ENCODE measurements at places on chromosomes 12 and 14. TPM values are rescaled to one million over a fixed set of nuclear protein-coding genes. Genes with fewer than 3 reads are reported as not detected.

GRCh38 chr12:118840399-118840798 lies 140.9 kb upstream of the SRRM4 start:
- DNase-seq: no peak

DNA sequence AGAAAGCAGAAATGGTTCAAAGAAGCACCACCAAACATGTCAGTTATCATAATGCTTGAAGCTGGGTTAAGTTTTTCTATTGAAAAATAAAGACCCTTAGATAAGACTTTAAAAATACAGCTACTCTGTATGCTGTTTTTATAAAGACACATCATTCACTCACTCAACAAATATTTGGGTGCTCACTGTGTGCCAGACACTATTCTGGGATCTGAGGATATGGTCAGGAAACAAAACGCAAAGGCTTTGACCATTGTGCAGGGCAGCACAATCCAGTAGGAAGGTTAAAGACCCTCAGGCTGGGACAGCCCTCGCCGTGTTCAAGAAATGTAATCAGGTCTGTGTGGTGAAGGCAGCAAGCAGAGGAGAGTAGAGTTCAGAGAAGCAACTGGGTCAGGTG lies 38.0 kb upstream of the DPY19L2 start:
- DNase-seq: no peak

- DNase-seq: no peak
These were observed 926 bp downstream of the HRK start for GRCh38 chr12:116880213-116880816.

GRCh38 chr12:115088328-115088994 lies 404.5 kb upstream of the TBX3 start:
- DNase-seq: no peak

DNA sequence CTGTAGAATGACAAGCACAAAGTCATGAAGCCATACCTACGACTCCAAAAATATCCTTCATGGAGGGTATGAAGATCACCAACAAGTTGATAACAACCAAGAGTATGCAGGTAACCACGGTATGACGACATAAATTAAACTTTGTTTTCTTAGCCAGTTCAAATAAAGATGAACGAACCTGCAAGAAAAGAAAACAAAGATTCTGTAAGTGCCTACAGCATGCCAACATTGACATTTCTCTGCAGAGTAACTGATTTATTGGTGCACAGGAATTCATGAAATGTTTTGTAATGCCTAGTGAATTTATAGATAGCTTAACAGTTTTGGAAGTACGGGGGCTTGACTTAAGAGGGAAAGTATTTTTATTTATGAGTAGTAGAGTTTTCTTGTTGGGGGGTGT lies 71.0 kb downstream of the SLC38A1 start:
- DNase-seq: no peak

DNA sequence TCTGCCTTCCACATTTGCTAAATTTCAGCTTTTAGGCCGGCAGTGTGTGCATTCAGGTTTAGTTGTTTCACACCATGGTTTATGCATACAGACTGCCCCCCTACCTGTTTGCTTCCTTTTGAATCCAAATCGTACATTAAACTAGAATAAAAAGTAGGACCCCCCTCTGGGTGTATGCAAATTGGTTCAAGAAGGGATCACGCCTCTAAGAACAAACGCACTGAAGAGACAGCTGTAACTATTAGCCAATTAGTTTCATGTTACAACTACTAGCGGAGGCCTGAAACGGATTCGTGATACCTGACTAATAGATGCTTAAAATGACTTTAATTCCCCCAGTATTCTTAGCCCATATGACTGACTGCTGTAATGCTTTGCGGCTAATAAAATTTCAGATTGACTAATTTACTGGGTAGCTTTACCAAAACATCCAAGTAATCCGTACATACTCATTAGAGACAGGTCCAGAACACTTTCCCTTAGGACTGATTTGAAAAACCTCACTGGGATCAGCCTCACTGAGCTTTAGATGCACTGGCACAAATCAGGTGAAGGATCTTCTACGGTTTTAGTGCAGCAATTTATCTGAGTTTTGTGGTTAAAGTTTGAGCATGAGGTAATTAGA lies 411.8 kb downstream of the NPAS3 start:
- no peak for DNase-seq

DNA sequence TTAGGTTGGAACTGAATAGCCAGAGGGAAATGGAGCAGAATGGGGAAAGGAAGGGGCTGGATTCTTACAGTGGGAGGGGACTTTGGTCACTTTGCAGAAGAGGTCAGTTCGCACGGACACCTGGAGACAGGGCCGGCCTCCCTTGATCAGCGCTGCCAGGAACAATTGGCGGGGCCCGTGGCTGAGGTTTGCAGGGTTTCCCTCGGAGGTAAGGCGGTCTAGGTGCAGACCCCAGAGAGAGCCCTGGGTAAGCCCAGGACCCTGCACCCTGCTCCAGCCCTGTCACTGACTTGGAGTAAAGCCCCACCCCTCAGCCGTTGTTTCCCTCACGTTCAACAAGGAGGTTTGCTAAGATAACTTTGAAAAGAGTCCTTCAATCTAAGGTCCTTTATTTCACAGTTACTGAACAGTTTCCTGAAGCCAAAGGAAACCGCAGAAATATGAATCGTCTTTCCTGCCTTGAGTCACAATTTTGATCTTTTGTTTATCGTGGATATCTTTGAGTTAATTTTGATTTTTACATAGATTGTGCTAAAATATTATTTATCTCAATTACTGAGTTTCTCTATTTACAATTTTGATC lies 231.4 kb upstream of the RTL1 start:
- no peak for DNase-seq

DNA sequence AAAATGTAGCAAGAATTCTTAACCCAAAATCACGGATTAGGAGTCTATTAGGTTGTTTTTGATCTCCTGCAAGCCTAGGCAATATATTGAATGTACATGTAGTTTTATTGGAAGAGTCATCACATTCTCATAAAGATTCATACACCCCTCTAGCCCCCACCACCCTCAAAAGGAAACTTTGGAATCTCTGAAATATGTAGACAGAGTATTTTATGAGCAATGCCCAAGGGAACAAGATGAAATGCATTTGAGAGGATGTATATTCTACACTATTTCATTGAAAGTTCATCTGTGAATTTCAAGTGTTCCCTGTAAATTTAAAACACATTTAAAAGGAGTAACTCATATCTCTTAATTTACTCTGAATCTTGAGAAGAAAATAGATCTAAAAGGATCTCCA lies 103.7 kb downstream of the SYT1 start:
- DNase-seq: no peak

DNA sequence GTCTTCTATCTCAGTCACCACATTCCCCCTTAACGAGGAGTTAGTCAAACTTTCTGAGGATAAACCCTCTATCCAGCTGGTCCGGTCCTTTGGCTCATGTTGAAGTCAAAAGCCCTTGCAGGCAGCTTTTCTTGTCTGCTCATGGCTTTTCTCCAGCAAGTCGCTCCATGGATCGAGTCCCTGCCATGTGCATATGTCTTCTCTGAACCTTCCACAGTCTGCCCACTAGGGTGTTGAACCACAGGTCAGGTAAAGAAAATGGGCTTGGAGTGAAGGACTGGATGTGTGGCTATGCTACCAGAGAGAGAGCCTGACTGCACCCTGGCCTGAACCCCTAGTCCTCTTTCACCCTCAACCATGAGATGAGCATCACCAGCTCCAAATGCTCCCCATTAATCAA lies 22.8 kb downstream of the C14orf132 start:
- no peak for DNase-seq

- no peak for DNase-seq
These were observed 3.9 kb downstream of the STAC3 start for GRCh38 chr12:57247041-57247440.

GRCh38 chr12:76337583-76337982 lies 10.6 kb downstream of the BBS10 start:
- DNase-seq: no peak

- no peak for DNase-seq
These were observed 57.4 kb downstream of the SPPL3 start for GRCh38 chr12:120846721-120847120.

DNA sequence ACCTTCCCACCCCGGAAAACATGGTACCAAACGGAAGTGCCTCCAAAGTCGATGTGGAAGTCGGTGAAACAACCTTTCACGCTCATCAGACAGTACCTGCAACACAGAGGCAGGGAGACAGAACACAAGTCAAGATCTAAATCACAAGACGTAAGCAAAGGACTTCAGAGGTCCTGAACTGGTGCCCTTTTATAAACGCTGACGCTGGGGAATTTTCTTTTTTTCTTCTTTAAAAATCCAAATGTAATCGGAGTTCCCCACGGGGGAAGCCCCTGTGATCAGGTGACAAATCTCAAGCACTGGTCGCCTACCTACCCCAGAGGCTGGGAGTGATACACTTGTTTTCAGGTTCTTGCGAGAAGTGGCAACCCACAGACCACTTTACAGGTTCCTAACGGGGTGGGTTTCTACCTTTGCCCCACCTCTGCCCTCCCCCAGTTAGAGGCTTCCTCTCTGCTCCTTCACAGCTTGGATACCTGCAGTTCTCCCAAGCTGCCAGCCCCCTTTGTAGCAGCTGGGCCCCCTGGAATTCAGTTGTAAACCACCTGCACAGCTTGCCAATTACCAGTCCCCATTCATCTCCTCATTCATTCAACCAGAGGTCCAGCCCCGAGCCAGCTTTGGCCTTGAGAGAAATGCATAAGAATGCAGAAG lies 46.2 kb downstream of the KDM2B start:
- no peak for DNase-seq

DNA sequence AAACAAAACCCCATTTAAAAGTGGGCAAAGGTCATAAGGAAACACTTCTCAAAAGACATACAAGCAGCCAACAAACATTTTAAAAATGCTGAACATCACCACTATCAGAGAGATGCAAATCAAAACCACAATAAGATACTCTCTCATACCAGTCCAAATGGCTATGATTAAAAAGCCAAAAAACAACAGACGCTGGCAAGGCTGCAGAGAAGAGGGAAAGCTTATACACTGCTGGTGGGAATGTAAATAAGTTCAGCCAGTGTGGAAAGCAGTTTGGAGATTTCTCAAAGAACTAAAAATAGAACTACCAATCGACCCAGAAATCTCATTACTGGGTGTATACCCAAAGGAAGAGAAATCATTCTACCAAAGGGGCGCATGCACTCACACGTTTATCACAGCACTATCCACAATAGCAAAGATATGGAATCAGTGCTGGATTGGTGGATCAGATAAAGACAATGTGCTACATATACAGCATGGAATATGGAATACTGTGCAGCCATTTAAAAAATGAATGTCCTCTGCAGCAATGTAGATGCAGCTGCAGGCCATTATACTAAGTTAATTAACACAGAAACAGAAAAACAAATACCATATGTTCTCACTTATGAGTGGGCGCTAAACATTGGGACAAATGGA lies 102.1 kb upstream of the DAAM1 start:
- DNase-seq: no peak

- DNase-seq: no peak
These were observed 375.3 kb upstream of the KITLG start for GRCh38 chr12:88955531-88955930.

DNA sequence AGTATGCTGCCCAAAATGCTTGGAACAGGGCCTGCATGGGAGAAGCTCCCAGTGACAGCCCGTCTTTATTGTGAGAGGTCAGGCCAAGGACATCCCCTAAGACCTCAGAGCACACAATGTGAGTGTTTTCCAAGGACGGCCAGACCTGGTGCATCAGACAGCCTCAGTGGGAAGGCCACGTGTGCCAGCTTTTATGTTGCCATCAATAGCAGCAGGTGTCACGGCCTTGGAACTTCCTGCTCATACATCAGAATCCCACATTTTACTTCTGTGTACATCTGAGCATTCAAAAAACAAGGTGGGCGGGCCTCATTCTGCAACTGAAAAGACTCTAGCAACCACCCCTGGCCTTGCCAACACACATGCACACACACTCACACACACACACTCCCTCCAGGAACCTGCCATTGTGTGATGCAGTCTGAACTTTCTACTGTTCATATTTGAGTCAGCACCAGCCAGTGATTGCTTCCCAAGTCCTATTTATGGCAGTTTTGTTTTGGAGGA lies 753.1 kb upstream of the TBX3 start:
- DNase-seq: peak; percentile 18

DNA sequence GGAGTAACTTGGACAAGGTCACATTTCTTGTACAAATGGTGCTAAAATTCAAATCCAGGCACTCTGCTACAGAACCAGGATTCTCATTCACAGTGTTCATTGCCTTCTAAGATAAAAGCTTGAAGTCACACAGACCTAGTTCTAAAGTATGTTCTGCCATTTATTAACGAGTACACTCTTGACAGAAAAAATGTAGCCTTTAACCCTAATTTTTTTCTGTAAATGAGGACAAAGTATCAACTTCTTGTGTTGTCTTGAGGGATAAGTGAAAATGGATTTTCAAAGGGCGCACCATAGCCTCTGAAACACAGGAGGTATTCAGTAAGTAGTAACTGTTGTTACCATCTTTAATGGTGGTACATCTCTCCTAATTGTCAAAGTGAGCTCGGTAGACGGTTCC lies 379.8 kb upstream of the FLRT2 start:
- no peak for DNase-seq

DNA sequence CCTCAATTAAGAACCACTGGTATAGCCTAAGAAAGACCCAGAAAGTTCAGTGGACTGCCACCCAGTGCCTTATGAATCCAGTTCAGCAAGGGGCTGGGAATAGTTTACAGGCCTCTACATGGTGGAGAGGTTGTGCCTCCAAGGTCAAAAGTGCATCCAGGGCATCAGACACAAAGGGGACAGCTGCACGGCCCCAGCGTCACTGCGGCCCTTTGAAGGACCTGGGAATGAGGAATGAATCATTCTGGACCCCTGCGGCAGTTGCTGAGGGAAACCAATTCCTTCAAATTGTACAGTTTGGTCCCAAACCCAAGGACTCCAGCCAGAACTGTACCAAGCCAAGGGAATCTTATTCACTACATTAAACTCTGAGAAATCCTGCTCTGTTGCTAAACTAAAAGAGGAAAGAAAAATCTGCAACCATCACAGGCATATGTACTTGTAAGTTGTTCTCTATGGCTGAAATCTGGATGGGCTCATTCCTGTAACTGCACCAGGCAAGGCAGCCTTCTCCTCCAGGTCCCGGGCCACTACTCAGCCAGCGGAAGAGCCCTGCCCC lies 10.9 kb upstream of the NGB start:
- no peak for DNase-seq

DNA sequence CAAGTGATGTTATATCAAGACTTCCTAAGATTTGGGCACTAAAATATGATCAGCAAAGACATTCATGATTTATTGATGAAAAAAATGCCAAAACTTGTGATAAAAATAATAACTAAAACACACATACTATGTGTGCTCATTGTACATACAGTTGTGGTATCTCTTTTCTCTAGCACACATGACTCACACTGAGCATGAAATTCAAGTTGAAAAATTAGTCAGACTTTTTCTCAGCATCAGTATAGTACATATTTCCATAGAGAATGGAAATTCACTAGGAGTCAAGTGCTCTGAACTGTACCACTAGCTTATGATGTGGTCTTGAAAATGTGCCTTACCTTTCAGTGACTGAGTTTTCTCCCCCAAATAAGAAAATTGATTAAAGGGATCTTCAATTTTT lies 471.8 kb upstream of the FLRT2 start:
- no peak for DNase-seq

- no peak for DNase-seq
These were observed 35.9 kb downstream of the ALDH1L2 start for GRCh38 chr12:105048315-105048714.

The RPS6KL1 gene
- 0.26 TPM for total RNA-seq

The LRCOL1 gene
- 7.1 TPM for total RNA-seq

The GAS2L3 gene
- 45.8 TPM for total RNA-seq

The HOTAIR gene
- 1.2 TPM for total RNA-seq

The AJUBA gene
- 51.7 TPM for total RNA-seq

The CLEC7A gene
- total RNA-seq: 4.6 TPM

The MAP1LC3B2 gene
- total RNA-seq: not detected

The SRGAP1 gene
- total RNA-seq: 10.0 TPM

The BDKRB1 gene
- total RNA-seq: not detected

The PMCH gene
- total RNA-seq: not detected

The FAR2 gene
- total RNA-seq: 10.6 TPM

All from uterus (tissue), 4 donors.